Stimulated activated CD8-positive, alpha-beta memory T cell treated with anti-CD3 and anti-CD28 coated beads, Interleukin-15, amount 100 ng/mL, for 4 hours (primary cell): ENCODE measurements at places on chromosomes 2 and 18.

DNA sequence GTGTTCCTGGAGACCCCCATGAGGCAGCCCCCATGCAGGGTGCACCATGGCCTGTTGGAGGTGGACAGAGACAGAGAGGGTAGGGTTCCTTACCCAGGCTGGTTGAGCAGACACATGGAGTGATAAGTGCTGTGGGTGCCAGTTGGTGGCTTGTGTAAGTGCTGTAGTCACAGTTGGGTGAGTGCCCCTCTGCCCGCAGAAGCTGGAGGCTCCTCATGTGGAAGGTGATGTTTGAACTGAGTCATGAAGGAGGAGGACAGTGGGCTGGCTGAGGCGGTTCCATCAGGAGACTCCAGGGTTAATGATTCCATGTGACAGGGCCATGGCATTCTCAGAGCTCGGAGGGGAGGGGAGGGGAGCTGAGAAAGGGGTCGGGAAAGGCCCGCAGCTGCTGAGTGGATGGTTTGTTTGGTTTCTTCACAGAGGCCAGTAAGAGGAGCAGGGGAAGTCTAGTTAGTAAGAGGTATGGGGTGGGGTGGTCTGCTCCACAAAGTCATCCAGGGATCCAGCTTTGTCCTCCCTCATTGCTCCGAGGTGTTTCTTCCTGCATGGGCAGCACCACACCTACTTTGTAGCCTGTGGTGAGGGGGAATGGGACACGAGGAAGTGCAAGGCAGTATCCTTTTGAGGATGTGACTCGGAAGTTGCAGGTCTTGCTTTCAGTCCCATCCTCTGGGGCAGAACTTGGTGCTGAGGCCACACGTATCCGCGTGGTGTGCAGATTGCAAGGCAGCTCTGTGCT, 13.6 kb downstream of the IMPA2 start:
- DNase-seq = no peak

DNA sequence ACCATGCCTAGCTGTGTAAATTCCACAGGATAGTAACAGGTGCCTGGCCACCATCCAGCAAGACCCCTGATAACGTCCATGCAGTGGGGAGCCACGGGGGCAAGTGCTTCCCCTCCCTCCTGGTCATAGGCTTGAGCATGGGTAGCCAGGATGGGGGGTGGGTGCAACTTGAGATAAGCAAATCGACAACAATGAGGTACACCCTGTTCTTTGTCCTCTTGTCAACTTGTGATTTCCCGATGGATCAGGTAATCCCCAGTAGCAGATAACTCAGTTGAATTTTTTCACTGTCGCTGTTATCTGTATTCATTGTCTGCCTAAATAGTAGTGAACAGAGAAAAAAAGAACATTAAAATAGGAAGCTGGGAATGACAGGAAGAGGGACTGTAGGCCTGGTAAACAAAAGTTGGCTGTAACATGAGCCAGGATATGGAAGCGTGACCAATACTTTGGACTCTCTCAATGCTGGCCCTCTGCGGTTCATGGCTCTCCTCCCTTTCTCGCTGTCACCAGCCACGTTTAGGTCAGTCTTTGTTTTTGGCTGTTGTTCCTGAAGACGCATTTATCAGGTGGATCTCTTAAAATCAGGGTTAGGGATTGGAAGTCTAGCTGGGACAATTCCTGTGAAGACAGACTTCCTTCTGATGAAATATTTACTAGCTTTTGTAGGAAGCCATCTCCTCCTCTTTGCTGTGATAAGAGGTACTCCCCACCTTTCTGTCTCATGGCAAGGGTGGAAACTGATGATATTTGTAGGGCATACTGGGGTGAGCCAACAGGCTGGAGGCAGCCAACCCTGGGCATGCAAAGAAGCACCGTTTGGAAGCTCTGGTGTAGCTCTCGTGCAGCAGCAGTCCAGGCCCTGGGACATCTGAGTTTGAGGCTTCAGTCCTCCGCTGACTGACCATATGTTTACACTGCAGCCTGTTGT, 42.4 kb downstream of the TCF7L1 start:
- no peak for DNase-seq

DNA sequence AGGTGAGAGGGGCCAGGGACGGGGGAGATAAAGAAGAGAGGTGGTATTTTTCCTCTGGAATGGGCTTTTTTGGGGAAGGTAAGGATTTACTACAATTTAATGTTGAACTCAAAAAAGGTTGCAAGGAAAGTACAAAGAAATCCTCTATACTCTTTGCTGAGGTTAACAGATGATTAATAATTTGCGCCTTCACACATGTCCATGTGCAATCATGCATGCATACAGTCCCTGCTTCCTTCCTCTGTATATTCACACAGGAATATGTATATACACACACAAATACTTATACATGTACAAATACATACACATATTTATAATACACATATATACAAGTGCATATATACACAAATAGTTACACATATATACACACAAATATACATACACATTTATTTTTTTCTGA, 193.4 kb downstream of the NBAS start:
- no peak for DNase-seq

DNA sequence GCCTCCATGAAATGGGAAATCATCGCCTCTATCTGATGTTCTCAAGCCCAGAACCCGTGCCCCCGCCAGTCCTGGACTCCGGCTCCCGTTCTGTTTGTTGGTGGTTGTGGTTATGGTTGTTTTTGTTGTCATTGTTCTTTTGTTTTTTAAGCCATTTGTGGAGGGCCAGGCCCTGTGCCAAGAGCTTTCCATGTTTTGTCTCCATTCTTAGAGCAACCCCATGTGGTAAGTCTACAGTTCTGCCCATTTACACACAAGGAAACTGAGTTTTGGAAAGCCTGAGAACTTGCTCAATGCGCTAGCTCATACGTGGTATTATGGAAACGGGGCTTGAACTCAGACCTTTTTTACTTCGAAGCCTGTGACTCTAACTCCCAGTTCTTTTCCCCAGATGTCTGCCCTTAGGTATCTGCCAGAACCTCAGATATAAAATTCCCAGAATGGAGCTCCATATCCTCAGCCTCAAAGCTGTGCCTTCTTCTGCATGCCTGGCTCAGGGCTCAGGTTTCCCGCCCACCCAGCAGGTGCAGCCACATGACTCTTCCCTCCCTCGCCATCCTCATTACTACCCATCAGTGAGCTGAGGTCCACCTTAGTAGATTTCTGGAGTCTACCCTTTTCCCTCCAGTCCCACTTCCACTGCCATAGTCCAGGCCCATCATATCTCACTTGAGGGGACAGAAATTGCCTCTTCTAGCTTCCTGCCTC, 194.1 kb downstream of the KLHL29 start:
- no peak for DNase-seq

- no peak for DNase-seq
Observed at GRCh38 chr18:26453386-26453901, 94.9 kb downstream of the KCTD1 start.

GRCh38 chr2:168538133-168538532, 82.1 kb downstream of the CERS6 start:
- DNase-seq = no peak

GRCh38 chr2:119774026-119774425, 14.3 kb downstream of the PTPN4 start:
- no peak for DNase-seq

GRCh38 chr2:73593680-73594079, 48.5 kb downstream of the NAT8 start:
- DNase-seq = no peak

DNA sequence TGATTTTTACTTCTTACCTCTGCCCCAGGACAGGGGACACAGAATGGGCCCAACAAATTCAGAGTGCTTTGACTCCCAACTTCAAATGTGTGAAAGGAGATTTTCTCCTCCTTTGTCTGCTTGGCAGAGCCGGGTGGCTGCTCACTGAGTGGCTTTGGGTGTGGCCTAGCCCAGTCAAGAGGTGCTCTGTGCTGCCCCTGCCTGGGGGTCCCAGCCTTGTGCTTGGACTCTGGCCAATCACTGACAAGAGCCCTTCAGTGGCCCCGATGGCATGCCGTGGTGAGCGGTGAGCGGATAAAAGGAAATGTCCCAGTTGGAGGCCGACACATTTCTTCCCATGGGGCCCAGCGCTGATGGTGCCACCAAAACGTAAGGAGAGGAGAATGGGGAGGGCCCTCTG, 259.2 kb downstream of the CELF4 start:
- no peak for DNase-seq

DNA sequence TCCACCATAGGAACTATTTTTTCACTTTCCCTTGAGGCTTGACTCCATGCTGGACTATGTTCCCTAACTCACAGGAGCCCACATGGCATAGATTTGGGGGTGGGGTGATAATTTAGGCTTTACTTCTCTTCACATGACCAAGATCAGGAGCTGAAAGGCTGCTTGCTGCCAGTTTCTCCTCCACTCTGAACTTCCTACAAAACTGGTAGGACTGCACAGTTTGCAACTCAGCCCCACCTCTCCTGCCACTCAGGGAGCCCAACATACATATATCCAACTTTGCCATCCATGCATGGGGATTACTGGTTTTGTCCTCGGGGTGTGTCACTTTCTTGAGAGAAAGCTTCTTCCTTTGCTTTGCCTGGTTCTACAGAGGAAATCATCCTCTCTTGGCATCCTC, 14.2 kb downstream of the INO80D start:
- no peak for DNase-seq
